ENCODE measurements at places on chromosomes 3 and 15.

DNA sequence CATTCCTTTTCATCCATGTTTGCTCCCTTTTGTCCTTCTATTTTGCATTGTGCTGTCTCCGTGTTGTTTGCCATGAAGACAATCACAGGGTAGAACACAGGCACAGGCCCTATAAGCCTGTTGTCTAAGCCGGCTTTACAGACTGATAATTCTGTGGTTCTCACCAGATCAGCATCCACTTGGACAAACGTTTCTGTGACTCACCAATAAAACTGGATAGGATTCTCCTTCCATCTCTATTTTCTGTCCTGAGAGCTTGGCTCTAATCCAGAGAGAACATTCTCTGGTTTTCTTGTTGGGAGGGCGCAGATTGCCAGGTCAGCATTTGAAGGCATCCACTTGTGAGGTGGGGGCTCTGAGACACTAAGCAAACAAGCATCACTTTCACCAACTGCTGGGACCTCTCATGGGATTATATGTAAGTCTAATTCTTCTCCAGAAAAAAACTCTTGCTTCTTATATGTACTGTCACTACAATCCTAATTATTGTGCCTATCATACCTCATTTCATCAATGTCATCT lies 101.6 kb downstream of the ERC2 start:
- DNase-seq: no peak

DNA sequence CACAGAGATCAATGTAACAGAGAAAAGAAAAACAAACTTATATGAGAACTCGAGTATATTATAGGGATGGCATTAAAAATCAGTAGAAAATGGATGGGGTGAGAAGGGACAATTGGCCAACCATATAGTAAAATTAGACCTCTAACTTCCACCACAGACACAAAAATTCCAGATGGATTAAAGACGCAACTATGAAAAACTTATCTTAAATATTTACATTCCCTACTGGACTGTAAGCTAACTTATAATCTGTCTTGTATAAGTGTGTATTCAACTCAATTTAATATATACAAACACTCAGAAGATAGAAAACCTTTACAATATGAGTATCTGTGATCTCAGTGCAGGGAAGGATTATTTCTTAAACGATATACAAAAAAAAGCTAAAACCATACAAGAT lies 3.0 kb downstream of the MFAP1 start:
- no peak for DNase-seq

DNA sequence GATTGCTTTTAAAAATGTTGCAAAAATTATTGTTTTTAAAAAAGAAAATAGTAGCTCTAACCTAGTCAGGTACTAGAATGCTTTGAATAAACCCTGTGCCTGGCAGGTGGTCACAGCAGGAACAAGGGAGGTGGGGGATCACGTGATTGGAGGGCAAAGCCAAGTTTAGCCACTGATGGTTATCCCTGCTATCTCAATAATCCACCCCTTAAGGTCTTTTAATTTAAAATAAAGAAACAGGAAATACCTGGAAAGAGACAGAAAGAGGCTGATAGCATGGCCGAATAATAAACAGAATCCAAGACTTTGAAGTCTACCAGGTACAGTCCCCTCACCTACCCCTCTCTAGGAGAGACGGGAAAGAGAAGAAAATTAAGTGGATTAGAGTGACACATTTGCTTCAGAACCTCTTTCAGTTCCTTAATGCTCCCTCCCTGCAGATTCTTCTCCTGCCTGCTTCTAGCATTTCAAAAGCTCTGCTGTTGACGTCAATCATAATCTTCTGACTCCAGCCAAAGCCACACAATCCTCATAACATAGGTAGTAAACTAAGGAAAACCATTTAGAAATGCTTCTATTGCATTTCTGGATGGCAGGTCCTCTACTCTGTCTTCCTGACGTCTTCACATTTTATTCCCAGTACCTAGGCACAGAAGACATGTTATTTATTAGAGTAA lies 303.4 kb upstream of the MME start:
- no peak for DNase-seq

DNA sequence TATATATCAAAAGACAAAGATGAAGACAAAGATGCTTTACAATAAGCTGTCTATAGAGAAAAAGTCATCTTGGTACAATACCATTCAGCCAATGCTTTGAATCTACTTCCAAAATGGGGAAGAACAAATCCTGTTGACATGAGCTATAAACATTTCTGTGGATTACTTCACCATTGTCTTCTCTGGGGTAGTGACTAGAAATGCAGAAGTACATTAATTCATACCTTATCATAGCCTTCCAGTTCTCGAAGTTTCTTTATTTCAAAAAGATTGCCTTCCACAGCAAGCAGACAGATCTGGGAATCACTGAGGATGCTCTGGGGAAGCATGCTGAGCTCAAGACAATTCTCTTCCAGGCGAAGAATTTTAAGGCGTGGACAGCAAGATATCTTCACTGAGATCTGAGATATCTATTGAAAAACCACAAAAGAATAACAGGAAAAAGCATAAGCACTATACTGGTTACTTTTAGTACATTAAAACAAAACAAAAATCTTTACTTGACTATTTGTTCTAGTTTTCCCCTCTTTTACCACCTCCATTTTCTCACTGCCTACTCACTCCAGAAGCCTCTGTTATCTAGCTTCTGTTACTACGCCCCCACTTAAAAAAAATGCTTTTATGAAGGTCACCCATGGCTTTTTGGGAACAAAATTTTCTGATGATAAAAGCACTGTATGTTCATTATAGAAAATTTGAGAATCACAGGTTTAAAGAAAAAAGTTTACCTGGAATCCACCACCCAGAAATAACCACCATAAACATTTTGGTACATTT lies 3.6 kb downstream of the LRRC57 start:
- no peak for DNase-seq

DNA sequence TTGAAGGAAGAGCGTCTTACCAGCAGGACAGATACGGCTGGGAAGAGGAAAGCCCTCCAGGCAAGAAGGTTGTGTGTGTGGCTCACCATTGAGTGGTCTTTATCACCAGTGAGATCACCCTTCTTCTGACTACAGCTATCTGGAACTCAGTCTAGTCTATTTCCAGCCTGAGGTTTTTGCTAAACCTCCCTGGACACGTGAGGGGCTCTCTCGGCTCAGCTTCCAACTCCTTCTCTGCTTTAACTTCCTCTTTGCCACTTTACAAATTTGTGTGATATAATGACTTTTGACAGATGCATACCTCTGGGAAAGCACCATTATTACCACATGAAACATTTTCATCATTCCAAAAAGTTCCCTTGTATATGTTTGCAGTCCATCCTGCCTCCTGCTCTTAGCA lies 15.3 kb upstream of the ROPN1 start:
- DNase-seq: no peak

DNA sequence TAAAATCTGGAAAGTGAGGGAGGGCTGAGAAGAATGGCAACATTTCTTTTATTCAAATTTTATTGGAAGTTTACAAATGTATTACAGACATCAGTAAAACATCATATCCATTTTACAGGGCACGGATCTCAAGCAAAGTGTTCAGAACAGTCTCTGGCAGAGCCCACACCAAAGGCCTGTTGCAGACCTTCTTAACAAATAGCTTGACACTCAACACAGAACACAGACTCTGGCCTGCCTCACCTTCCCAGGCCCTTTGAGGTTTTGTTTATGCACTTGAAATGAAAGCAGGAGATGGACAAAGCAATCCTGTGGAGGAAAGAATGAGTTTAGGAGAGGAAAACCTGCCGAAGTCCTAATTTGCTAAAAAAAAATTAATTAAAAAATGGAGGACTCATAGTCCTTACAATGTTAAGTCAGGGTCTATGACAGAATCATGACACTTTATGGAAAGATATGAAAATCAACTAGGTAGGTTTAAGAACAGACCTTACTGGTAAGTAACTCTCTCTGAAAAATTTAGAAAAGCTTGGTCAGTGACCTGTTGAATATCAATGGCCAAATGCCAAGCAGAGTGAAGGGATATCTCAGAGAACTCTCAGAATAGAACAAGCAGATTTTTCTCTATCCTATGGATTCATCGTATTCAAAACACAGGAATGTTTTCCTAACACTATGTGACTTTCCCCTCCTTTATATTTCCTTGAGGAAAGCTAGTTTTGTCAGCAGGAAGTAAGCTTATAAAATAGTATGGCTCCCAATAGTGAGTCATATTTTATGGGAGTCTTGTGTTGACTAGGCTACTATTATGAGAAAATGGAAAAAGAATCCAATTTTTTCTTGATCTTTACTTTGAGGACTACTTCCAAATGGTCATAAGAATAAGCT lies 70.8 kb upstream of the PSMD6 start:
- DNase-seq: no peak

GRCh38 chr3:41682996-41683395 lies 278.9 kb downstream of the ULK4 start:
- no peak for DNase-seq

- DNase-seq: no peak
Measured at GRCh38 chr15:41487802-41488201, 5.9 kb upstream of the ITPKA start.

DNA sequence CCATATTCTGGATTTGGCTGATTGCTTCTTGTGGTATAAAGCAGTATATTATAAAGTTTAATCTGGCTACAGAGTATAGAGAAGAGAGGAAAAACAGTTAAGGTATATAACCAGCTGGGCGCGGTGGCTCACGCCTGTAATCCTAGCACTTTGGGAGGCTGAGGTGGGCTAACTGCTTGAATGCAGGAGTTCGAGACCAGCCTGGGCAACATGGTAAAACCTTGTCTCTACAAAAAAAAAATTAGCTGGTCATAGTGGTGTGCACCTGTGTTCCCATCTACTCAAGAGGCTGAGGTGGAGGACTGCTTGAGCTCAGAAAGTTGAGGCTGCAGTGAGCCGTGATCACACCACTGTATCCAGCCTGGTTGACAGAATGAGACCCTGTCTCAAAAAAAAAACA lies 7.3 kb downstream of the SLC12A6 start:
- no peak for DNase-seq

DNA sequence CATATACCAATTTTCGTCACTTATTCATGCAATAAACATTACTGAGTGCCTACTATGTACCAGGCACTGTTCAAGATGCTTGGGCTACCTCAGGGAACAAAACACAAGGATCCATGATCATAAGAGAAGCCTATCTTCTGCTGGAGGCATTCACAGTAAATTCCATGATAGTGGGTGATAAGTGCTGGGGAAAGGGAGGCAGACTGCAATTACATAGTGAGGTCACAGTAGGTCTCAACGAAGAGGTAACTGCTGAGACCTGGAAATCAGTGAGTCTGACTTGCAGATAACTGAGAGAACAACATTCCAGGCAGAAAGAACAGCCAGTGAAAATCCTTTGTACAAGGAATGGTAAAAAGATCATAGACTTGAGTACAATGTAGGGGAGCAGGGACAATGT lies 33.6 kb downstream of the RAF1 start:
- no peak for DNase-seq

DNA sequence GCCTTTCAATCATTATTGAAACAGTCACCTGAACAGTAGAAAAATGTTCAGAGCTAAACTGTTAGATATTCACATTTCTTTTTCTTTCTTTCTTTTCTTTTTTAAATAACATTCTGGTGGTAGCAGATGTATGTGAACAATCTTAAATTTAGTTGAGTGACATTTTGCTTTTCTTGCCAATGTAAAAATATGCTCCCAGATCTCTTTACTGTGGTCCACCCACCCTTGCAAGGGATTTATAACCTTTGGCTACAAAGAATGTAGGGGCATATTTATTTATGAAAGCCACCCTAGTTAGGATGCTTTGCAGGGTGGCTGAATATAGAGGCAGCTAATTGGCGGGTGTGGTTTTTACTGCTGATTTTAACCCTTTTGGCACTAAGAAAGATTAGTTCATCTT lies 473.9 kb downstream of the MFSD1 start:
- no peak for DNase-seq

DNA sequence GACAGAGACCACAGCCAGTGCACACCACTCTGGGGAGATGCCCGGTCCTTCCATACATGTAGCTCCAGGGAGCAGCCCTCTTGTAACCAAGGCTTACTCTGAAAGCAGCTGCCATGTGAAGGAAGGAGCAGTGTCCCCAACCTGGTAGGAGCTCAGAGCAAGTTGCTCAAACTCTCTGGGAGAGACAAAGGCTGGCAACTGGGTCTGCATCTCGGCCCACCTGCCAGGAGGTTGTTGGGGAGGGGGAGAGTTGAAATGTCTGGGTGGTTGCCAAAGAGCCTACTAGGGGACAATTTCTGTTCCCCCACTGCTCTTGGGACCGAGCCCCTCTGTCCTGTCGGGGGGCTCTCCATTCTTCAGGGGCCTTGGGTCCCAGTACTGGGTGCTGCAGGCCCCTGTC lies 309.9 kb downstream of the TLE3 start:
- DNase-seq: no peak

- no peak for DNase-seq
Measured at GRCh38 chr15:33612721-33613304, 302.0 kb downstream of the RYR3 start.

GRCh38 chr3:111210866-111211564 lies 139.4 kb downstream of the NECTIN3 start:
- DNase-seq: no peak

- no peak for DNase-seq
Measured at GRCh38 chr3:164890061-164890460, 188.2 kb downstream of the SI start.

DNA sequence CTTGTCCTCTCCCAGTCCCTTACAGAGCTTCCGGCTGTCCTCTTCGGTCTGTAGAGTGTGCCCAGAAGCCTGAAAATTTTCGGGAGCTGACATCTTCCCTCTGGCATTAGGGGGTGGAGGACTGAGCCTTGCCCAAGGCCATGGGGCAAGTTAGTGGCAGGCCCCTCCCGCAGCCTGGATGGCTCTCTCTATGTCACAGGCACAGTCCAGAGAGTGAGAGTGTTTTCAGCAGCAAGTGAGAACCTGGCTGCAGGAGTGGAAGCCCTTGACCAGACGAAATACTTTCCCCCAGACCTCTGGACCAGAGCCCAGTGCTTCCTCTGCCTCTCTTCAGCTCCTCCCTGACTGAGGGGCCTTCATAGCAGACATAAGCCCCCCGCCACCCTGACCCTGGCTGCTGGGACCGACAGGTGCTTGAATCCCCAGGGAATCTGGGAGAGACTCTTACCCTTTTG lies 50.5 kb upstream of the SEC22A start:
- DNase-seq: no peak

- DNase-seq: no peak
Measured at GRCh38 chr3:188772886-188773285, 398.9 kb upstream of the TPRG1 start.

GRCh38 chr3:177665122-177665808 lies 468.0 kb upstream of the TBL1XR1 start:
- no peak for DNase-seq

DNA sequence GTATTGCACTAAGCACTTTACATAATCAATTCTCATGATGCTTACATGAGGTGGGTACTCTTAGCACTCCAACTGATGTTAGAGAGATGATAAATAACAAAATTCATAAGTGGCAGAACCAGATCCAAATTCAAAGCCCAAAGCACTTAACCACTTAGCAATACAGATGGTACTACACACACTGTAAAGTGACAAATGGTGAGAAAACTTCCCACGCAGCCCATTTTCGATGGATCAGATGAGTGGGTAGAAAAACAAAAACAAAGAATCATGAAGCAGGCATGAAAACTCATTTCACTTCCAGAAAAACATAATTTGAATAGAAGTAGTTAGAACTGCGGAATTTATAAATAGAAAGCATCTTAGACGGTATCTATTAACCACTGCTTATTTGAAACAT lies 66.2 kb downstream of the FRMD4B start:
- DNase-seq: no peak

GRCh38 chr3:107676469-107677309 lies 153.9 kb downstream of the BBX start:
- no peak for DNase-seq
